ENCODE measurements at places on chromosomes 6 and 20. TPM values are rescaled to one million over a fixed set of nuclear protein-coding genes. Genes with fewer than 3 reads are reported as not detected.

C6orf58 gene
- polyA plus RNA-seq: not detected

SIRPD gene
- not detected for polyA plus RNA-seq

DNA sequence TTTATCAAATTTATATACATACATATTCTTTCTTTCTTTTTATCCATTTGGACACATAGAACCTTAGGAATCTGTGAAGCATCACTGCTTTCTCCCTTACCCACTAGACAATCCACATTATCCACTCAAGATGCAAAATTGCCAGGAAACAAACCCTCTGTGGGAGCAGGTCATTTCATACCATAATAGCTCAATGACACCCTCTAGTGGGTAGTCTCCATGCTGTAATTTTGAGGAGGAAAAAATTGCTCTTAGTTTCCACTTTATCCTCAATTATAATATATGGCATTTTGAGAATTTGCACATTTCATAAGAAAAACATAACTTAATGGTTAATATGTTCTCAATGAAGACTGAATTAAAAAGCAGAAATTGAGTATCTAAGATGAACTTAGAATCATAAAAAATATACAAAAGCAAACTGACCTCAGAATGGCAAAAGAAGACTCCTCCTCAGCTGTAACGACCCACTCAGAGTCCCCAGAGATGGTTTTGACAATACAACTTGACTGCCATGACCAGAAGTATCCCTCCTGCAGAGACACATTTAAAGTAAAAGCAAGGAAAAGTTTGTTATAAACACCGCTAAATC, 164.1 kb downstream of the FRK start:
- no peak for DNase-seq

DNA sequence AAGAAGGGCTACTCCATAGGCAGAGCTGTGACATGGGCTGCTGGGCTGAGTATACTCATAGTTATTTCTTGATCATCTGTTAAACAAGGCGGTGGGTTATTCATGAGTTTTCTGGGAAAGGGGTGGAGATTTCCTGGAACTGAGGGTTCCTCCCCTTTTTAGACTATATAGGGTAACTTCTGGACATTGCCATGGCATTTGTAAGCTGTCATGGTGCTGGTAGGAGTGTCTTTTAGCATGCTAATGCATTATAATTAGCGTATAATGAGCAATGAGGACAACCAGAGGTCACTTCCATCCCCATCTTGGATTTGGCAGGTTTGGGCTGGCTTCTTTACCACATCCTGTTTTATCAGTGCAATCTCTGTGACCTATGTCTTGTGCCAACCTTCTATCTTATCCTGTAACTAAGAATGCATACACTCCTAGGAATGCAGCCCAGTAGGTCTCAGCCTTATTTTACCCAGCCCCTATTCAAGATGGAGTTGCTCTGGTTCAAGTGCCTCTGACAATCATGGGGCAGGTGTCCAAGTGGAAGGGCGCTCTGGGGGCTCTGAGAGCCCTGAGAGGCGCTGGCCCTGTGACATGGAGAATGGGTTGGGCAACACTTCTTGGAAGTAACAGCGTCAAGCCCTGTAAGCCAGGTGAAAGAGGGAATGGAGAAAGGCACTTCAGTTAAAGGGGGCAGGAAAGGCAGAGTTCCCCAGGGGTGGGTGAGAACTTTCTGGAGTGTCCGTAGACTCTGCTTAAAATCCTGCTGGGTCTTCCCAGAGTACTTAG, 354.2 kb upstream of the SULF2 start:
- no peak for DNase-seq

- DNase-seq: no peak
Observed at GRCh38 chr6:11126876-11127275, 15.4 kb upstream of the ERVFRD-1 start.

DNA sequence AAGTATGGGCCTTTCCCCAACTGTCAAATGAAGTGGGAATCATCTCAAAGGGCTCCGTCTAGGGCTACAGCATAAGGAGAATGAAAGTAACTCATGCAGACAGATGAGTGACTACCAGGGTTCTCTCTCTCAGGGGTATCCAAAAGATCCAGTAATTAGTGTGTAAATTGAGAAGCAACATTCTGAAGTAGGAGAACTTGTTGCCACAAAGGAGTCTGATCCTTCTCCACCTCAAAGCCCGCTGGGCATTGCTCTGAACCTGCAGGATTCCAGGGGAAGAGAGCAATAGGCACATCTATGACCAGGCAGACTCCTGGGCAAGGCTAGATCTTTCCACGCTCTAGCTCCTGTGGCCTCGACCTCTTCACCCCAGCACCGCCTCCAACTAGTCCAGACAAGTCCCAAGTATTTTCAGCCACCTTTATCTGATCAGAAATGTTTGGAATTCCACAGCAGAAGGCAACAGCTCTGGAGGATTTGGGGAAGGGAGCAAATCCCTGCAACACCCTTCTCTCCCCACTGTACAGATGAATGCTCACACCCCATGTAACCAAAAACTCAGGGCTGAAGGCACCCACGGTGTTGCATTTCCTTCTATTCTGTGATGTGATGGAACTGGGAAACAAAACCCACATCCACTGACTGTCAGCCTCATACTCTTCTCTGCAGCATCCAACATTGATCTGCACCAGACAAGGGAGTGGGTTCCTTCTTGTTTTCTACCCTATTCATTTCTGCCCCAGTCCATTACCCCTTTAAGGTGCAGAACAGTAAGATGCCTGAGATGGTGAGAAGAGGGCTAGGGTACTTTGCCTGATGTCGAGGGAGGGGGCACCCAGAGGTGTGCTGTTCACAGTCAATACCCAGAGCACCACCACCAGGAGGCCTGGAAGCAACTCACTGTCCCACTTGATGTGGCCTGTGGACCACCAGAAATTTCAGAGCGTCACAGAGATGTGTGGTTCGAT, 41.0 kb downstream of the COX4I2 start:
- no peak for DNase-seq

DNA sequence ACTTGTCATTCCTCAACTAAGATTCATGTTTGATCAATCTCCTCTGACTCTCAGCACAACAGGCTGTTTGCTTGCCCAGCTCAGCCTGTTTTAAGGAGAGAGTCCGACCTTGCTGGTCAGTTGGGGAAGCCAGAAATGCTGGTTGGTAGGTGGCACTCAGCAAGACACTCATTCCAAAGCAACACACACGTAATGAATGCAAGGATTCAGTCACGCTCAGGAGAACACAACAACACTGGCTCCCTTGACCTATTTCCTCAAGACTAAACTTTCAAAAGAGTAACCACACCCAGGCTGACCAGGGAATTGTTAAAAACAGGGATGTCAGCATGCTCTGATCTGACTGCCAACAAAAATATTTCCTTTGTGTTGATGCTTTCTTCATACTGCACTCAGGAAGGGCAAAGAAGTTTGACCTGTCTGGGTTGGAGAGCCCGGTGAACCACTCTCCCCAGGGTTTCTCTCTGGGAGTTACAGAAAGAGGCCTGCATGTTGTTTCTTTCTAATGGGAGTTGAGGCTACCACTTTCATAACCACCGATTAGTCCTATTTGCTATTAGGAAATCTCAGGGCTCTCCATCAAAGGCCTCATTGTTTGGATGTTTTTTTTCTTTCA, 25.6 kb upstream of the PREP start:
- no peak for DNase-seq

DNA sequence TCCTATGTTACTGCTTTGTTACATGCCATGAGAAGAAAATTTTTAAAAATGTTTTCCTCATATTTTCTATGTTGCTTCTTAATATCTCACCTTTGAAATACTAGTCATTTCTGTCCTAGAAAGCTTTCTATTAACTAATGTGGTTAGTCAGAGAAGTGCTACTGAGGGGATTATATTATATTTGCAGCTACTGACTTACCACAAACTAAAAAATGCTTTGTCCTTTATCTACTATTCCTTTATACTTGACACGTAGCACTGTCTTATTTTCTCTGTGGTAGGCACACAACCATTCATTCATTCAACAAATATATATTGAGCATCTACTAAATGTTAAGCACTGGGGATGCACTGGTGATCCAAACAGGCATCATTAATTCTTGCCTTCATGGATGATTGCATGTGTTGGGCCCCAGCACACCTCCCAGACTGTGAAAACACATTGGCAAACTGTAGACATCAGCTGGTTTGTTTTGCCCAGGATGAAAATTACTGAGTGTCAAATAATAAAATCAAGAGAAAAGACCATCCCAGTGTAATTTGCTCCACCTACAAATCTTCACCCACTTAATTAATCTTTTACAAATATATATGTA, 10.7 kb upstream of the MLIP start:
- DNase-seq: no peak

GRCh38 chr6:17691925-17692538, 14.7 kb downstream of the NUP153 start:
- no peak for DNase-seq

DNA sequence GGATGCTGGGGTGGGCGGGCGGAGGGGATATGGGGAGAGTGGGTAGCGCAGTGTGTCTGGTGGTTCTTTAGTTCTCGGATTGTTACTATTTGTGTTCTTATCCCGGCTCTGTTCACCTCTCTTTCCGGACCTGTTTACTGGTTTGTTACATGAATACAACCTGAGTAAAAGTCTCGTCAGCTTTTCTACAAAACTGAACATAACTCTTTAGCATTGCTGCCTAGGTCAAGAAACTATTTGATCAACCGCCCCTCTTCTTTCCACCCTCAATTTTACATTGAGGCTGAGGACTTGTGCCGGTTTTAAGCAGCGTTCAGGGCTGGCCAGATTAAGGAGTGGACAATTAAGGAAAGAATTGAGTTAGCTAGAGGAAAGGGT, 625 bp downstream of the ABT1 start:
- no peak for DNase-seq

DNA sequence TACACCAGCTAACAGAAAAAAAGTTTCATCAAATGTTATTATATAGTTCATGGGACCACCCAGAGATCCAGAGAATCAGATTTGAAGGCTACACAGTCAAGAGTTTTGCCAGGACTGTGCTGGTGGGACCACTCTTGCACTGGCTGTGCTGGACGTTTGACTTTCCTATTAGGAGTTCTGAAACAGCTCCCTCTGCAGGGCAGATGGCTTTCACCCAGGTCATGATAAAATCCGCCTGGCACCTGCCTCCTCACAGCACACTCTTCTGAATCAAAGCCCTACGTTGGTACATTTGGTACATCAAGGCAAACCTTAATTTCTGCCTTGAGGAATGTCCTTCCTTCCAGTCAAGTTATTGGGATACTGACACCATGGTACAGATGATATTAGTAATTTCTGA, 302.1 kb downstream of the ZNF217 start:
- no peak for DNase-seq

DNA sequence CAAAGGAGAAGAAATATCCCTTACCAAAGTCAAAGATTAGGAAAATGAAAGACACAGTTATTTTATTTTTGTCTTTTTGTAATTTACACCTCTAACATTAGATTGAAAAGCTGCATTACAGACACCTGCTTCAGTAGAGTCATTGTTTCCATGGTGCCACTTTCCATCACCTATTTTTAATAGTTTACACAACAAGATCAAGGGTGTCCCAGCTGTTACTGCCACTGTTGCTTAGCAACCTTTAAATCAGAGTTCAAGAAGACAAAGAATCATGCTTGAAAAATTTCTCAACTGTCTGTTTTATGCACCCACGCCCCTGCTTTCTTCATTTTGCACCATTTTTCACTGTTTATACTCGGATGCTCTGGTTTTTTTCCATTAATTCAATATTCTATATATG, 668.2 kb upstream of the GJE1 start:
- DNase-seq: no peak

GRCh38 chr6:37176268-37177076, 6.5 kb downstream of the PIM1 start:
- no peak for DNase-seq
